ENCODE measurements at places on chromosomes 1 and 21.

- DNase-seq, result no peak
Observed at GRCh38 chr1:205440476-205441317, 15.1 kb downstream of the BLACAT1 start.

DNA sequence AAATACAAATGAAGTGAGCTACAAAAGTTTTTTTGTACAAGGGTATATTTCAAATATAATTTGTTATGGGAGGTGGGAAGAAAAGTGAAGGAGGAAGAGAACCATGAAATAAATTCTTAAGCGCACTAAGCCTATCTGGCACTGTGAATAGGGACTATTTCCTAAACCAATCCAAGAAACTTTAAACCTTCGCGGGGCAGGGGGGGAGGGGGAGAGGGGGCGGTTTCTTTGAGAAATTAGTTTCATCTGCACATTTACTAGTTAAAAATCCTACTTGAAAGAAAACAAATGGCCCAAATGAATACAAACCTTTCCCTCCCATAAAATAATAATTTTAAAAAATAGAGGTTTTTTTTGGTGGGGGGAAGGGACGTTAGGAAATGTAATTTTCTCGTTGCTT lies 364 bp downstream of the GOLPH3L start:
- no peak for DNase-seq

DNA sequence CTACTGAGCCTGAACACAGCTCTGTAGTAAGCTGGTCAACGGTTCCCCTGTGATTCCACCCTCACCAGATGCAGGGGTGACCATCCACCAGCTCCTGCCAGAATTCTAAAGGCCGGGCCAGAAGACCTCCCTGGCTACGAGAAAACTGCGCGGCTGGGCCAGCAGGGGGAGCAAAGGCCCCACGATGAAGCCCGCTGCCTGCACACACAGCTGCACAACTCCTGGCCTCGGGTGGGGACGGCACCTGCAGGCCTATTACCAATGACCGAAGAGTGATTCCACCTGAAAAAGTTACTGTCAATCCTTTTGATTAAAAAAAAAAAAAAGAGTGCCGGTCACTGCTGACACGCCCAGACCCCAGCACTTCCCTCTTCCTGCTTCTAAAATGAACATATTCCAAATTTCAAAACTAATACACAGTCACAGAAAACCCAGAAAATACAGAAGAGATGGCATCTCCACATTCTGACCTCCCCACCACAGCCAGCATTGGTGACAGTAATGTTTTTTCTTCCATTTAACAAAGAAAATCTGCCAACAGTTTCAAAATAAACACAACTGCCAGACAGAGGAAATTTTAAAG lies 49.8 kb upstream of the RIPK4 start:
- DNase-seq, result no peak

GRCh38 chr1:67717876-67718275 lies 32.9 kb downstream of the GADD45A start:
- DNase-seq, result no peak

GRCh38 chr1:211531194-211532087 lies 39.5 kb upstream of the RD3 start:
- no peak for DNase-seq

DNA sequence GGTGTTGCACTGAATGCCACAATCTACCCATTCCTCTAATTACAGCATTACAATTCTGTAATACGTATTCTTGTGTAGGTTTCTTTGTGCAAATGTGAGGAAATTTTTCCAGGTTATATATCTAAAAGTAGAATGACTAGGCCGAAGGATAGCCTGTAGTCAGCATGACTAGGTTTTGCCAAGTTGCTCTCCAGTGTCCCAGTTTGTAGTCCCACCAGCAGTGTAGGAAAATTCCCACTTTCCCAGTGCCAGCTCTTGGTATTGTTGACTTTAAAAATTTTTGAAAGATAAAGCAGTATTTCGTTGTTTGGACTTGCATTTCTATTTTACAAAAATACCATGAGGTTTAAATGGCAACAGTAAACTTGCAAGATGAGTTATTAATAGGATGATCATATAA lies 3.0 kb downstream of the PARK7 start:
- DNase-seq, result no peak

GRCh38 chr1:101388904-101389546 lies 152.2 kb downstream of the S1PR1 start:
- no peak for DNase-seq

- peak; percentile 66 for DNase-seq
Observed at GRCh38 chr1:162822391-162823200, 32.1 kb downstream of the HSD17B7 start.

- no peak for DNase-seq
Observed at GRCh38 chr1:156828400-156829124, 11.9 kb upstream of the SH2D2A start.

DNA sequence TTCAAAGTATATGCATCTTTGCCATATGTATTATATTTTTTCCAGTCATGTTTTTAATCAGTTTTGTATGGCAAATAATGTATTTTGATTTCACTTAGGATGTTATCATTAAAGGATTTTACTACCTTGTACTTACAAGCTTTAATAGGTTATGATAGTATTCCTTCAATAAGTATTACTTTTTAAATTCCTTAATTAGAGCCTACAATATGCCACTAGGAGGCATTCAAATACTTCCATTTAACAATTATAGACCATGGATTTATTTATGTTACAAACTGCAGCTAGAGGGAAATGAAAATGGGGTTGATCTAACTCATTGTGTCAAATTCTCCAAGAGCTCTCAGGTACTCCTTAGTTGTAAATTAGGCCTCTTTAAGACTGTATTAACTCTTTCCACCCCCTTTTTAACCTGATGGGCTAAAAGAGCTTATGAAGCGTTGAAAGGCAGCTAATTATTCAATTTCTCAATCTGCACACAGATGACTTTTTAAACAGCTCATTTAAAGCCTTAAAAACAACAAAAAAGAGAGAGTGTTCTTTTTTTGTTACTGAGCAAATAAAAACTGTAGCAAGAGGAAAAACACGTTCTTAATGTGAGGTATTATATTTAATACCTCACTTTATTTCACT lies 156.2 kb downstream of the DENND1B start:
- DNase-seq, result peak; percentile 10

DNA sequence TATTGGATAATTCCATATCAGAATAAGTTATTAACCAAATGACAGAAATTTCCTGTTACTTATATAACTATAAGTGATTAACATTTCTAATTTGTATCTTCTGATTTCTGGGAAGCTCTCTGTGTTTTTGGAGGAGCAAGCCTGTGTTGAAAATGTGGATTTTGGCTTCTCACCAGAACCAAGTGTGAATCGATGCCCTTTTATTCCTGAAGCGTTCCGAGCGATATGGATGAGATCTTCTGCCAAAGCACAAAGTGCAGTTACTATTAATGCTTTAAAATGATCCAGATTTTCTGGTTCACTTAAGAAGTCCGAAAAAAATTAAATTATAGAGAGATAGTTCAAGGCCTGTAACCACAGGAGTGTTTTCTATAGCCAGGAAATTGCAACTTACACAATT lies 22.8 kb downstream of the ALG14 start:
- DNase-seq, result no peak

DNA sequence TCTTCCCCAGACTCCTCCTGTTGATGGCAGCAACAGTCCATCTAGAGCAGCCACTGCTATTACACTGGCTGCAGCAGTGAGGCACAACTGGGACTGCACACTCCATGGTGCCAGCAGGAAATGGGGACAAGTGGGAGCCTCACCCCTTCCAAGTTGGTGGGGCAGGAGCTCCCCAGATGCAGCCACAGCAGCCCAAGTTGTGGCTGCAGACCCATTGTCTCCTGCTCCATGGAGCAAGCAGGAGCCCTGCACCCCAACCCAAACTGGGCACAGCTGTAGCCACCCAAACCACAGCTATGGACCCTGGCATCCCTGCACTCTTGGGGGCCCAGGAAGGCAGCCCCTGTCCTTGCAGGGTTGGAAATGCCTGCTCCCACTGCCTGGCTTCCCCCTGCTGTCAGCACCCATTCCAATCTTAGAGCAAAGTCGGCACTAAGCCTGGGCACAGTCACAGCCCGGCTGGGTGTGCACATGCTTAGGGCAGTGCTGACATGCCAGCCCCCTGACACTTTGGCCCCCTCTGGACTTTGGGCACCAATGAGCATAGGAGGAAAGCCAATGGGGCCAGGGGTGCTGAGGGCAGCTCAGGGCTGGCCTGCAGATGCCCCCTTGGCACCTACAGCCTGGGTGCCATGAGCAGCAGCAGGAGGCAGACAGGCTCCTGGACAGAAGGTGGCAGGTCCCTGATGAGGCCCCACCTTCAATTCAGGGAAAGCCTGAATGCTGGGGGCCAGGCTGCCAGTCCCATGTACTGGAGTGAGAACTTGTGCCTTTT lies 44.0 kb downstream of the MATN1 start:
- no peak for DNase-seq

DNA sequence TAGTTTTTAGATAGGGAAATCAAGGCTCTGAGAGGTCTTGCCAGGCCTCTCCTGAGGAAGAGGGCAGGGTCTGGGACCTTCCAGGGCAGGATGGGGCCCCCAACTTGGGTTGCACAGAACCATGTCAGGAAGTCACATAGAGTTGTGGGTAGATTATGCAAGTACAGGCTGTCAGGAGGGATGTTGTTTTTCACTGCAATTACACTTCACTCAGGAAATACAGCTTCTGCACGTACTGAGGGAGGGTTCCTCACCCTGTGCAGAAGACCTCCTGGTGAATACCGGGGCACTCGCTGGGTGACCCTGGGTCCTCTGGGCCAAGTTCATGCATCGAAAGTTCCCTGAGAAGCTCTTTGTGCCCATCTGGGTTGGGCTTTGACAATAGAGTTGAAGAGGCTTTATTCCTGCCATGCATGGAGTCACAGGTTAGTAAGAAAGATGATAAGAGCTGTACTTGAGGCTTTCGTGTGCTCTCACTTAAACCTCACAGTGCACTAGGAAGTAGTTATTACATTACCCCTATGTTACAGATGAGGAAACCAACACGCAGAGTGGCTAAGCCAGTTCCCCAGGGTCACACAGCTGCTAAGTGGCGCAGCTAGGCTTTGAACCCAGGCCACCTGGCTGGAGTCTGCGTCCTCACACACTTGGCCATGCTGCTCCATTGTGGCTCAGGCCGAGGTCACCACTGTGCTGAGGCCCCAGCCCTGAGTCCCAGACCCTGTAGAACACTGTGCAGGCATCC lies 16.2 kb upstream of the TNFRSF1B start:
- no peak for DNase-seq

DNA sequence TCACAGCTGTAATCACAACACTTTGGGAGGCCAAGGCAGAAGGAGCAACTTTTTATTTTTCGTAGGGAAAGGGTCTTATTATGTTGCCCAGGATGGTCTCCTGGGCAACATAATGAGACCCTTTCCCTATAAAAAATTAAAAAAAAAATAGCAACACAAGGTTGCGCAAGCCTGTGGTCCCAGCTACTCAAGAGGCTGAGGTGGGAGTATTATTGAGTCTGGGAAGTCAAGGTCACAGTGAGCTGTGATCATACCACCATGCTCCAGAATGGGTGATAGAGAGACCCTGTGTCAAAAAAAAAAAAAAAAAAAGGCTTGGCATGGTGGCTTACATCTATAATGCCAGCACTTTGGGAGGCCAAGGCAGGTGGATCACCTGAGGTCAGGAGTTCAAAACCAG lies 131.6 kb downstream of the TRIM33 start:
- no peak for DNase-seq
